ENCODE measurements at places on chromosomes 7 and 10.

DNA sequence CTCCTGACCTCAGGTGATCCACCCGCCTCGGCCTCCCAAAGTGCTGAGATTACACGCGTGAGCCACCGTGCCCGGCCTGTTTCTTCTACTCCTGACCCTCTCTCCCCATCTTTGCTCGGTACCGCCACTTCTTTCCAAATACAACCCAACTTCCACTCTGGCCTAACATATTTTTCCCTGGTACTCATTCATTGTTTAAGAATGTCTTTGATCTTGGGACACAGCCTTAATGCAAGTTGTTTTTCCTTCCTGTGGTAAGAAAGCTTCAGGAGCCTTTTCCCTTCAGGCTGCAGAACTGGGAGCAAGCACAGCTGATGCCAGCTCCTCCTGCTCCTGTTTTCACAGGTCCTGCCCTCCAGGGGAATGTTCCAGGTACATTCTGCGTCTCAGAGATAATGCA, 13.7 kb downstream of the CALML3 start:
- no peak for DNase-seq

- no peak for DNase-seq
These were observed 37.6 kb downstream of the MAPK8 start for GRCh38 chr10:48343921-48344598.

DNA sequence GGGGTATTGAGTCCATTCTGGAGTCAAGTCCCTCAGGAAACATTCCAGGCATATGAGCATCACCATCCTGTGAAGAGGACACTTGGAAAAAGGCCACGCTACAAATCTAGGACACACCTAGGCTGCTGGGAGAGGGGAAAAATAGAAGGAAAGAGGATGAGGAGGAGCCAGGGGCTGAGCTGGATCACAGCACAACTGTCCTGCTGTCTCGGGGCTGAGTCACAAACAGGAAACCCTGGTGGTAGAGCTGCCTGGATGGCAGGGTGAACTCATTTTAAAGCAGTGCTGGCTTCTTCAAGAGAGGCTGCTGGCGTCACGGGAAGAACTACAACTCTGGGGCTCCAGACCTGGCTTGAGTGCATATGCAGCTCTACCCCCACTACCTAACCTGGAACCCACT, 151.5 kb downstream of the RNF216 start:
- no peak for DNase-seq

DNA sequence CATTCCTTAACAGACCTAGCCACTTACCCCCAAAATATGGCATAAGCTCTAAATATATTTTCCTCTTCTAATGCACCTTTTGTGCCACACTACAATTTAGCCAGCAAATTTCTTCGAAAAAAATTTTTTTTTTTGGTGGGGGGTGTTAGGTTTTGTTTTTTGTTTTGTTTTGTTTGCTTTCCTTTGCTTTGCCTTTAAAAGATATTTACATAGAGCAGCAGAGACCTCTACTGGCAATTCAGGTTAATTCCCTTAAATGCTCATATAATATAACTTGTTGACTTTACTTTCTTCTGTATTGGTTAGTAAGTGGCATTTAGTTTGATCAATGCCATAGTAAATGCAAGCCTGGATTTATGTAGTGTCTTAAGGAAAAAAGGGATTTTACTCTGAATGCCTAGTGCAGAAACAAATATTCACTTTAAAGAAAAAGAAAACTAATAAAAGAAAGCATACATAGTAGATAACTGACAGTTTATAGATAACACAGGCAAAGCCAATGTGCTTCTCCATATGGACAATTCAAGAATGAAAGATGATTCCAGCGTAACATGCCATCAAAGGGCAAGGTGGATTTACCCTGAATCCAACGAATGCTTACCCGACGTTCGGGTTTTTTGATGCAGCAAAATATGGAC, 1250.6 kb downstream of the GATA3 start:
- no peak for DNase-seq

- DNase-seq: no peak
These were observed 224.9 kb upstream of the AUTS2 start for GRCh38 chr7:69373171-69374043.

GRCh38 chr7:120189623-120190022, 83.4 kb upstream of the KCND2 start:
- no peak for DNase-seq

GRCh38 chr7:135672560-135673359, 10.4 kb downstream of the STMP1 start:
- no peak for DNase-seq
